CD4-positive, alpha-beta T cell treated with Interleukin-4 for 1 hour (primary cell): ENCODE measurements at places on chromosomes 2 and 18.
A peak's percentile ranks its signal among the peaks of the same experiment; 100 is the strongest.

DNA sequence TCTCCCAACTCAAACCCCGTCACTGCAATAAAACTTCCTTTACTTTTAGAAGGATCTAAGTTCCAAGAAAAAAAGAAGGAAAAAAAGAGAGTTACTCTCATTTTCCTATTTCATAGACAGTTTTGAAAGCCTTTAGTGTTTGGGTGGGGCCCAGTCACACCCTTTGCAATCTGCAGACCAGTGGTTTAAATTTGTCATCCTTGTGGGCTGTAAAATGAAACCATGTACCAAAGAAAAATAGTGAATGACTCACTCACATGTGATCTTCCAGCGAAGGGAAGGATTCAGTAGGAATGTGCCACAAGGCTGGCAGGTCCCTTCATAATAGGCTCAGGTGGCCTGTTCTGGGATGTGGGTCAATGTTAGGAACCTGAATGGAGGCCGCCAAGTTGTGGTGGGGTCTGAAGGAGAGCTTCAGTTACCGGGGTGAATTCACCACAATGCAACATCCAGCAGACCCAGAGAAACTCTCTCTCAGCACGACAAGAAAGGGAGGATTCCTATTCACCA is 28.3 kb downstream of the ANXA4 start:
- DNase-seq = peak; percentile 50

DNA sequence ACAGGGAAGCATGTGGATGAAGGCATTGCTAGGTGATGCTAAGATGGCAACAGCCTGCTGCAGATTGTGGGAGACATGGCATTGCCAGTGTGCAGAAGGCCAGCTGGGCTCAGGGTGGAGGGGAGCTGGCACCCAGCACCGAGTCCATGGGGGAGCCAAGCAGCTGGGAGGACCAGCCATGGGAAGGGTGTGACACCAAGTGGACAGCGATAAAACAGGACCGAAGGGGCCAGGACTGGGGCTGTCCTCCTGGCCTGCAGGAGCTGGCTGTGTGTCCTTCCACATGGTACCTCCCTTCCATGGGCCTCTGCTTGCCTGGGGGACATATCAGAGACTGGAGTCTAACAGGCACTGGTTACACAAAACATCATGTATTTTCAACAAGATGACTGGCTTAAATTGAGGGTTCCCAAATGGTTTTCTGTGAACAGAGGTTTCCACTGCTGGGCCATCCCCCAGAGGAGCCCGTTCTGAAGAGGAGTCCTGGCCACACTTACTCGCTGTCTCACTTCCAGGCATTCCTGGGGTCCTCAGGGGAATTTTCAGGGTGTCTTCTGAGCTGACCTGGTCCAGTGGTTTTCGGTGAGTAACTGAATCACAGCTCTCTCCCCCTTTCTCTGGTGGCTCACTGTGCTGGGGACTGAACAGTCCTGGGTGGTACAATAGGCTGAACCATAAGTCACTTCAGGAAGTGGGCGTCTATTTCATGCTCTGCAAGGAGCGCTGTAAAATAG is 60.4 kb upstream of the TNP1 start:
- DNase-seq = no peak

DNA sequence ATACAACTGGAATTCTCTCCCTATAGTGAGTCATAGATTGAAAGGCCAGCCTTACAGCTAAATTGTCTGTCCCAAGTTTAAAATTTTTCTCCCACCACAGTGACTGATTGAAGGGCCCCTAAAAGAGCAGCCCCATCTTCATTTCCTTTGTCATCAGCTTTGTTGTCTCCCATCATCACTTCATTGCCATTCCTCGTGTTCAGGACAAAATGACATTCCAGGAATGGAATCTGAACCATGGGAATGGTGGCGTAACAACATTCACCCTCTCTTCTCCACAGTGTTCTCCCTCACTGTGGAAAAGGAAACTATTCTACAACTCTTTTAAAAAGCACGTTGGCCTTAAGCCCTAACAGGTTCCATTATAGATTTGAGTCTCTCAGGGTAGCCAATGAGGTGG is 52.1 kb downstream of the PSTPIP2 start:
- DNase-seq = no peak

GRCh38 chr2:110946902-110947301 is 173.8 kb upstream of the BCL2L11 start:
- no peak for DNase-seq

DNA sequence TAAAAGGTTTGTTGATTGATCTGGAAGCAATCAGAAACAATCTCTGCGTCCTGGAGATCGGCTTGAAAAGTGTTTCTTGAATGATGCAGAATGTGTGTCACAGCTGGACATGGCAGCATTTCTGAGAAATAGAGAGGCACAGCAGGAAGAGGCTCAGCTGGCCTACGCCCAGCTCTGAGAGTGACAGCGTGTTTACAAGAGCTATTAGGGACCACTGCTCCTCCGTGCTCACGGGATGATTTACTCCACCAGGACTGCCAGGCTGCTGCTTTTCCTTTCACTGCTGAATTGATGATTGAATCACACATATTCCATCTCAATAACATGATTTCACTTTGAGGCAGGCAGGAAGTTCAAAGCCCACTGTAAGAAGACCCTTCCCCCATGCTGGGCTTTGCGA is 62.8 kb downstream of the GALNT14 start:
- no peak for DNase-seq

- DNase-seq = no peak
Measured at GRCh38 chr2:195364015-195364965, 292.7 kb upstream of the SLC39A10 start.

DNA sequence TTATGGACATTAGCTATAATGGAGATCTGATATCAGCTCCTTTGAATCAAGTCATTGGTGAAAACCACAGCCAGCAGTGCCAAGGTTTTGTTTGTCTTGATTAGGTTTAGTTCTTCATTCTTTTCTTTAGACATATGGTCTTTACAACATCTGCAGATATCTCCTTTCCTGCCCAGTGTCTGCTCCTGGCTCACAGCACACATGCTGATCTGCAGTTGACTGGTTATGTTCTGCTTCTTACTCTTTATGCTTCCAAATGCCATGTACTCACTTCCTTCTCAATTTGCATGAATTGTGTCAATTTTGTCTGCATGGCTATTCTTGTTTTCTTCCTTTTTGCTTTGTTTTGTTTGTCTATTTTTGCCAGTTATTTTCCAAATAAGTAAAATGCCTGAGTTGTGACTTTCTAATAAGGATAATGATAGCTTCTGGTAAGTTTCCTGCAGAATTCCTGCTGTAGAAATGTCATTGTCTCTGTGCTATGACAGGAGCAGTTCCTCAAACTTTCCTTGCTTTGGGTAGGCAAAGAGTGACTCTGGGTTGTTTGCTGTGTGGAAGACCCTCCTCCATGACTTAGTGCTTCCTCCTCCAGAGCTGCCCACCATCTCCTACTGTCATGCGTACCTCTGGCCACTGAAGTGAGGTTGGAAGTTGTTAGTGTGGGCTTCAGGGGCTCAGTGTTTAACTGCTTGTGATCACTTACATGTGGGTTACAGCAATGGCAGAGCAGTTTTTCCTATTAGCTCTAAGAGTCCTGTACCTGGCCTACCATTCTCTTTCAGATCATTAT is 8.2 kb downstream of the ARHGAP25 start:
- no peak for DNase-seq

GRCh38 chr18:74005320-74006109 is 142.1 kb downstream of the FBXO15 start:
- no peak for DNase-seq

DNA sequence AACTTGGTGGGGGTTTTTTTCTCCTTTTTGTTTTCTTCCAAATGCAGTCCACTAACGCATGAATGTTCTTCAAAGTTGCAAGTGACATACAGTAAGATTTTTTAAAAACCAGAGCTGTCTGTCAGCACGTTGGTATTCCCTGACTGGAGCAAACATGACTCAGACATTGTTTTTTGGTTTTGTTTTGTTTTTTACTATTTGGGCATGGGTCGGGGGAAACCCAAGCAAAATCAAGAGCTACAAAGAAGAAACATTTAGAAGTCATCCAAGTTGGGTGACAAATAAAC is 726 bp upstream of the CCDC88A start:
- no peak for DNase-seq

GRCh38 chr2:181743723-181744031 is 63.4 kb upstream of the NEUROD1 start:
- DNase-seq = no peak

DNA sequence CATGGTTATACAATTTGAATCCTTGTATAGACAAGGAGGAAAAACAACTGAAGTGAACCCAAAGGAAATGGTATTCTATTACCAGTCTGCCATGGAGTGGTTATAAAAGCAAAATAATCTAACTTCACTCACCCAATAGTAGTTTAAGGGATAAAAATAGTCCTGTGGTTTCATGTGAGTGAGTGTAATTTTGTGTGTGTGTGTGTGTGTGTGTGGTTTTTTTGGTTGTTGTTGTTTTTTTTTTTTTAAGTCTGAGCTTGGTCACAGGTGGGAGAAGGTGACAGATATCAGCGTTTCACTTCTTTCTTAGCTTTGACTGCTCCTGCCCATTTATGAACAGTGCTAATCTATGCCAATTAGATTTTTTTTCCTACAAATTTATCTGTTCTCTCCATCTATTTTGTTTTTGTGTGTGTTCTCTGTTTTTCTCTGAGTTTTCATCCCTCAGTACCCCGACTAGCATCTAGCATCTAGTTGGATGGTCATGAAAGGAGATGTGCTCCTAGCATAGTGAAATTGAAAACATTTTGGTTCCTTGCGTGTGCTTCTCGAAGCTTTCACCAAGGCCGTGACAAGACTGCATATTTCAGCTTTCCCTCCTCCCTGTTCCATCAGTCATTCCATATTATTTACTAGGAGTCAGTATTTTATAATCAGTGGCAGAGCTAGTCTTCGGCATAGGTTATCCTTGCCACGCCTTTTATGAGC is 200.1 kb upstream of the DTNA start:
- no peak for DNase-seq

DNA sequence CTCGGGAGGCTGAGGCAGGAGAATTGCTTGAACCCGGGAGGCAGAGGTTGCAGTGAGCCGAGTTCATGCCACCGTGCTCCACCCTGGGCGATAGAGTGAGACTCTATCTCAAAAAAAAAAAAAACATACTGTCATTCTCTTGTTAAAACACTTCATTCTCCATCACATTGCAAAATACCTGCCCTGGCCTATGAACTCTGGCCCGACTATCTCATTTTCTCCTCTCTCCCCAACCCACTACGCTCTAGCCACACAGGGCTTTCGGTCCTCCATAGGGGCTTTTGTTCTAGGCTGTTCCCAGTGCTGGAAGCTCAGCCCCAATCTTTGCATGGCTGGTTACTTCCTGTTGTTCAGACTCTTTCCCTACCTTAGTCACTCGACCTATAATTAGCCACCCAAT is 10.3 kb downstream of the CEP76 start:
- no peak for DNase-seq

- DNase-seq = no peak
Measured at GRCh38 chr2:181008407-181008806, 28.0 kb downstream of the UBE2E3 start.
